NCI-H2081 (cell line): ENCODE measurements at places on chromosomes 1 and 21.
A peak's percentile ranks its signal among the peaks of the same experiment; 100 is the strongest.

DNA sequence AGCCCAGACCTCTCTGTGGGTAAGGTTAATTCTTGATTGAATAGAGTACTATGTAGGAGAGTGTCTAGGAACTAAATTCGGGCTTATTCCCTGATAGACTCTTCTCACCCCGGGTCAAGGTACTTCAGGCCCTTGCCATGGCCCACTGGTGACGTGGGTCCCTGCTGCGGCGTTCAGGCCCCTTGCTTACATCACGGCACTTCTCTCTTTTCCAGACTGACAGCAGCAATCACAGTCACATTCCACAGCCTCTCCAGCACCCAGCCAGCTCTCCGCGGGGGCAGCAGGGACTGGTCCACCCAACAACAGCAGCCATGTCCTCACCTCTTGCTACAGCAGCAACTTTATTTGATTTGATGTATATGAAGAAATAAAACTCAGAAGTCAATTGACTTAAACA is 401.2 kb upstream of the VAMP3 start:
- DNase-seq = no peak

GRCh38 chr1:110540891-110541685 is 22.1 kb upstream of the KCNA10 start:
- DNase-seq = no peak

DNA sequence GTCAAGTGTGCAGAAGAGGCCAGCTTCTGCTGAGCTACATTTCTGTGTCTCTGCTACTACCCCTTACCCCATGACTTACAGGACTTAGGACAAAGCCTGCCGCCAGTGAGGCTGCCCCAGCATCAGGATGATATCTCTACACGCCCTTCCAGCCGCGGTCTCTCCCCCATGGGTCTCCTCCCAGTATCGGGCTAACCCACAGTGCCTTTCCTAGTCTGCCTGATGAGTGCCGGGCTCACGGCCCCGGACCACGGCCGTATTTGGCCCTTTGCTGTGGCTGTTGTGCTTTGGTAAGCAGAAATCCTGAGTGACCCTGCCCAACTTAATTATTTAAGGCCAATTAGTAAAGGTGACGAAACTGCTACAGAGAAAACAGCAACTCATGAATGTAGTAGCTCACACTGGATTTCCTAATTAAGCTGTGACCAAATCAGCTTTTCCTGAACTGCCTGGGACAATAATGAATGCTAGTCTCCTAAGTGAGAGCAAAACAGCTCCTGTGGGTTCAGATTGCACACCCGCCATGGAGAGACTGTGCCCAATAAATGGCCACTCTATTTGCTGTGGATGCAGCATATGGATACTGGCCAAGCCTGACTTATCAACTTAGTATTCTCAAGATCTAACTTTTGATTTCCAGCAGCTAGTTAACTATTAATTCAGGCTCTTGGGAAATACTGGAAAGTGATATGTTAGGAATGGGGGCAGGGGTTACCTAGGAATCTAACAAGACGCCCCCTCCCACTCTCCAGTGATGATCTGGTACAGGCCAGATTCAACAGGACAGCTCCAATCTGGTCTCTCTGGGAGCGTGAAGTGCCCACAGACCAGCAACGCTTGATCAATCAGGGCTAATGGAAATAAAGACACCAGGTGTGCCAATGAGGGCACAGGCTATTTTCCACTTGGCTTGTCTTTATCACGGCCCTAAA is 123.3 kb upstream of the IFFO2 start:
- DNase-seq = no peak

GRCh38 chr1:40627987-40628902 is 37.2 kb downstream of the RIMS3 start:
- no peak for DNase-seq

DNA sequence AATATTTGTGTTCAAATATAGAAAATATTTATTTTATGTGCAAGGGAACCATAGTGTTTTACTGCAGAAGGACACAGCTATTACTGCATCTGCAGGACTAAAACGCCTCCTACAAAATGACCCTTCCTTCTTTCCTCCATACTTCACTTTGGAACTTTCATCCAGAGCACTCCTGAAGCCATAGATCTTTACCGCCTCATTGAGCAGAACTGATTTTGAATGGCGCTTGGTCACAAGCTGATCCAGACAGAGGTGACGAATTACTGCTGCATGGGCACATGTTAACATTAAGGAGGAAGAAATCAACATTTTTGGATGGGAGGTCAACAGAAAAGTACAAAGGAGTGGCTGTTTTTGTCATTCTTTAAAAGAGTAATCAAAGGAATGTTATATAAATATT is 931.6 kb downstream of the NCAM2 start:
- DNase-seq = no peak

DNA sequence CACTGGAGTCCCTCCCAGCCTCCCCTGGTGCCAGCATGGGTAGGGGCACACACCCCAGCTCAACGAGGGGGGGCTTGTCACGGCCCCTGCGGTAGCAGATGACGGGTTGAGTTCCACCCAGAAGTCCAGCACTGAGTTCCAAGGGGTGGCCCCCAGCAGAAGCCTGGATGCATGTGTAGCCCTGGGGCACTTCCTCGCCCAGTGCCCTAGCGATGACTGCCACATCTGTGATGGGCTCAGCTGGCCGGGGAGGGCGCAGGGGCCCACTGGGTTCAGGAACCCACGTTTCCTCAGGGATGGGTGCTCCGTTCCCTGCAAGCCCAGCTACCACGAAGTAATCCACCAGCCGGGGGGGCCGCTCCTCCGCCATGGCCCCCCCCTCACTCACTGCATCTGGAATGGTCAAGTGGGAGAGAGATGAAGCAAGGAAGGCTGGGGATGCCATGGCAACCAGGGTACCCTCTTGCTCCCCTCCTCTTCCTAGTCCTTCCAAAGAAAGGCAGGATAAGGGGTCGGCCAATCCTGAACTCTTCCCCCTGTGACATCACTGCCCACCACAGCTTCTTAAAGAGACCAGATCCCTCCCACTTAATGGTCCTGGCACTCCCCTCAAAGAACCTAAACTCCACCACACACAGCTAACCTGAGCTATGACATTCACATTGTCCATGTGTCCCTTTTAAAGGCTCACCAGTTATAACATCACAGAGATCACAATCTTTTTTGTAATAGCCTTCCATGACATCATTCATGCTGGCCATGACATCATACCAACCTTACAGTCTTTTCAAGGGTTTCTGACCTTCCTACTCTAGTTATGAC is 2.3 kb downstream of the DENND4B start:
- DNase-seq = no peak

DNA sequence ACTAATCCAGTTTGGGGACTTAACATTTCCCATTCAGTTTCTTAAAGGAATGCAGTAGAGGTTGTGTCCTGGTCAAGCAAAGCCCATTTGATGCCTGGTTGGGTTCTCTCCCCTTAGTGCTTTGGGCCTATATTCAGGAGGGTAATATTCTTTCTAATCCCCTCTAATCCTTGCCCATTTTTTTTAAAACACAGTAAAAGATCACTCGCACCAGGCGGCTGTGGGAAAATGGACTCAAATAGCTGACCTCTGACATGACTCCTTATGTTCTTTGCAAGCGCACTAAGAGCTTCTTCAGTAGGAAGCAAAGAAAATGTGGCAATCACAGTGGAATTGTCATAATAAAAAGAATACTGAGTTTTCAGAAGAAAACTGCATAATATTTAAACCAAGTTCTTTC is 49.9 kb downstream of the WNT2B start:
- no peak for DNase-seq

- no peak for DNase-seq
Observed at GRCh38 chr1:199396456-199396855, 631.1 kb upstream of the NR5A2 start.

DNA sequence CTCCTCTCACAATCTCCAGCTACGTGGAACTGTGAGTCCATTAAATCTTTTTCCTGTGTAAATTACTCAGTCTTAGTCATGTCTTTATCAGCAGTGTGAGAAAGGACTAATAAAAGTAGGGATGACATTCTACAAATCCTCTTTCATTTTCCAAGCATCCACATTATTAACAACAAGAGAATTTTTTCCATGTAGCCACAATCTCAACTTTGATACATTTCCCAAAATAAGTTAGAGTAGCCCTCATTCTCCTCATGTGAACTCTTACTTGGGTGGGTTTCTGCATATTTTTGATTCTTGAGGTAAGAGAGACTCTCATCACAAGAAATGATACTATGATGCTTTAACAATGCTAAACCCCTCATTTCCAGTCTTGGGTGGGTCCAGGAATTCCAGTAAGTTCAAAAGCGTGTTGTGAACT is 52.8 kb downstream of the TNFSF18 start:
- no peak for DNase-seq

GRCh38 chr1:11062965-11063401 is 3.2 kb upstream of the SRM start:
- DNase-seq = no peak

DNA sequence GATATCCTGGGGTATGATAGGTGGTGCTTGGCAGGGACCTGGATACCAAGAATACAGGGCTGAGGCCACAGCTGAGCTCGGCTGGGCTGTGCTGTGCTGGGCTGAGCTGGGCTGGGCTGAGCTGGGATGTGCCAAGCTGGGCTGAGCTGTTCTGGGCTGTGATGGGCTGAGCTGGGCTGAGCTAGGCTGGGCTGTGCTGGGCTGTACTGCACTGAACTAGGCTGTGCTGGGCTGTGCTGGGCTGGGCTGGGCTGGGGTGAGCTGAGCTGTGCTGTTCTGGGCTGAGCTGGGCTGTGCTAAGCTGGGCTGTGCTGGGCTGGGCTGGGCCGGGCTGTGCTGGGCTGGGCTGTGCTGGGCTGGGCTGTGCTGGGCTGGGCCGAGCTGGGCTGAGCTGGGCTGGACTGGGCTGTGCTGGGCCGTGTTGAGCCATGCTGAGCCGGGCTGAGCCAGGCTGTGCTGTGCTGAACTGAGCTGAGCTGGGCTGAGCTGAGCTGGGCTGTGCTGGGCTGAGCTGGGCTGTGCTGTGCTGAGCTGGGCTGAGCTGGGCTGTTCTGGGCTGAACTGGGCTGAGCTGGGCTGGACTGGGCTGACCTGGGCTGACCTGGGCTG is 94.7 kb upstream of the ACTRT2 start:
- DNase-seq = no peak

DNA sequence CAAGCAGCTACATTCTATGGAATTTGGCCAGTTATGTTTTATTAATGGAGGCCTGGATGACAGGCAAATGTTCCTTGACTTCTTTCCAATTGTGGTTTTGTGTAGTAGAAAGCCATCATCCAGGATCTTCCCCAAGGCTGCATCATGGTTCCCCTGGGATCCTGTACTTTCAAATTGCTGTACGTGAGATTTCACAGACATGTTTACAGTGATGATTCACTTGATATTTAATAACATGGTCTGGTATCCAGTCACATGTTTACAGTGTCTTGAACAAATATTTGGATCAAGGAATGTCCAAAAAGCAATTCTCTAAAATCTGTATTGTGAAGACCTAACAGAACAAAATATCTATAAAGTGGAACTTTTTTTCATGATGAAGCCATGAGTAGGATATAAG is 68.3 kb upstream of the ST6GALNAC3 start:
- DNase-seq = no peak

- DNase-seq = no peak
Observed at GRCh38 chr1:113146242-113147072, 73.5 kb downstream of the LRIG2 start.

DNA sequence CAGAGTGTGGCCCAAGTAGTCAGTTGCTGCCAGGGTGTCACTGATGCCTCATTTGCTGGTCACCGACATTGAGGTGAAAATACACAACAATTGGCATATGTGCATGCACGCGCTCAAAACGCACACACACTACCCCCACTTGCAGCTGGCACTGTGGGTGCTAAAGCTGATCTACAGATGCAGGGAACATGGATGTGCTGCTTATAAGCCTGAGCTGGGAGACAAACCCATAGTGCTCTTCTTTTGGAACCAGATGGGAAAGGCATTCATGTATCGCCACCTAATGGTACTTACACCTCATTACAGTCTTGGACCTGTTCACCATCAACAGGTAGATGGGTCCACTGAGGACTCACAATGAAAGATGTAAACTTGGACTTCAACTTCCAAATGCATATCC is 70.3 kb upstream of the CAMK1G start:
- DNase-seq = peak; percentile 65

- DNase-seq = no peak
Observed at GRCh38 chr1:214076708-214077065, 88.9 kb downstream of the PROX1 start.

DNA sequence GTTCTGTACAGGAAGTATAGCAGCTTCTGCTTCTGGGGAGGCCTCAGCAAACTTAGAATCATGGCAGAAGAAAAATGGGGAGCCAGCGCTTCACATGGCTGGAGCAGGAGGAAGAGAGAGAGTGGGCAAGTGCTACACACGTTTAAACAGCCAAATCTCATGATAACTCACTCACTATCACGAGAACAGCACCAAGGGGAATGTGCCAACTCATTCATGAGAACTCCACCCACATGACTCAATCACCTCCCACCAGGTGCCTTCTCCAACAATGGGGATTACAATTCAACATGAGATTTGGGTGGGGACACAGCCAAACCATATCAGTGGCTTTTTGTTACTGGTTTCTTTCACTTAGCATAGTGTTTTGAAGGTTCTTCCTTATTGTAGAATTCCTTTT is 138.6 kb downstream of the SYT14 start:
- no peak for DNase-seq

DNA sequence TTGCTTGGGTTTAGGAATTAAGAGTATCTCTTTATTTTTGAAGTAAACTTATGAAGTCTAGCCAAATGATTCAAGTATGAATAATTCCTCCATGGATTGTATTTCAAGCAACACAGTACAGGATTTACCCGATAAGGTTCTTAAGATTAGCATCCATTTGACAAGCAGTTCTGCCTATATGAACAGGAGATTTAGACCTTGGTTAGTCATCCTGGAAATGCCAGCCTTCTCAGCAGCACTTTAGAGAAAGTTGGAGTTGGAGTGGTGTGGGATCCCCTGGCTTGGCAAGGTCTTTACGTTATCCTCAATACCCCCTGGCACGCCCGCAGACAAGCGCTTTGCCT is 1.6 kb downstream of the BCAR3 start:
- DNase-seq = no peak

DNA sequence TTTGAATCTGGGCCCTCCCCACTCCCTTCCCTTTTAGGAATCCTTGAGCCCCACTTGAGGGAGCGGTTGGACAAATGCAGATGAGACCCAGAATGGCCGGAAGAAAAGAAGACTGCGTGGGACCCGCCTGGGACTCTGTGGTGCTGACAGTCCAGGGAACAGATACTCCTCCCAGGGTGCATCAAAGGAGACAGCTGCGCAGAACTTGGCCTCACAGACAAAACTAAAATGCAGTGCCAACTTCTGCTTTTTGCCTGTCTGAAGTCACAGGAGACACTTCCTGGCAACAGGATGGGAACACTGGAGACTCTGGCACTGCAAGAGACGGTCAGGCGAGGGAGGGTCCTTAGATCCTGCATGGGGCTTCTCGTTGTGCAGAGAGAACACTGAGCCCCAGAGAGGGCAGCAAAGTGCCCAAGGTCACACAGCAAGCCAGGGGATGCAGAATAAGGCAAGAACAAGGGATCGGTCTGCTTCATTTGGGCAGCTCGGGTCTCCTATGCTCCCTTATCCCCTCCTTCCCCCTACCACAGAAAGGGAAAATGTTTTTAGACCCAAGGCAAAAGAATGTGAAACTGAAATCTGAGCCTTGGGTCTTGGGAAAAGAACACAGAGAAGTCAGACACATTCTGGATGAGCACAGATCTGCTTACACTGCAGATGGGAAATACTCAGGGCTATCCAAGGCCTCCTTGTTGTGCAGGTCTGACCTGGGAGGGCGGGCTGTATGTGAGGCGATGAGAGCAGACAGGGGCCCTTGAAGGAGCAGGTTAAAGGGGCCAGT is 182.4 kb downstream of the TRABD2B start:
- no peak for DNase-seq

GRCh38 chr1:17731460-17731859 is 23.7 kb upstream of the ACTL8 start:
- DNase-seq = no peak
